ENCODE measurements at places on chromosomes 12 and 14.

DNA sequence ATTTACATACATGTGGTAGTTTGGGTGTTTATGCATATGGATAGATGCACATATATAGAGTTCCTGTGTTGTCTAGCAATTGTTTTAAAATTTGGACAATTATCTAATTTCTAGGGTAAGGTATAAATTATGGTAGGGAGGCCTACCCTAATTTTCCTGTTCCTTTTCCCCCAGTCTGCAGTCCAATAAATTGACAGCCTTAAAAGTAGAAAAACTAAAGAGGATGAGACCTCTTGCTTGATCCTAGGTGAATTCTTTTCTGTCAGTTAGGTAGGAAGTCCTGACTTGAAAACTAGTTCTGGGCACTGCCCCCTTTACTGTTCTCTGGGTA is 2.1 kb upstream of the CDKN1B start:
- DNase-seq, result no peak

- DNase-seq, result no peak
These were observed 29.7 kb downstream of the ATF7IP start for GRCh38 chr12:14395074-14395778.

DNA sequence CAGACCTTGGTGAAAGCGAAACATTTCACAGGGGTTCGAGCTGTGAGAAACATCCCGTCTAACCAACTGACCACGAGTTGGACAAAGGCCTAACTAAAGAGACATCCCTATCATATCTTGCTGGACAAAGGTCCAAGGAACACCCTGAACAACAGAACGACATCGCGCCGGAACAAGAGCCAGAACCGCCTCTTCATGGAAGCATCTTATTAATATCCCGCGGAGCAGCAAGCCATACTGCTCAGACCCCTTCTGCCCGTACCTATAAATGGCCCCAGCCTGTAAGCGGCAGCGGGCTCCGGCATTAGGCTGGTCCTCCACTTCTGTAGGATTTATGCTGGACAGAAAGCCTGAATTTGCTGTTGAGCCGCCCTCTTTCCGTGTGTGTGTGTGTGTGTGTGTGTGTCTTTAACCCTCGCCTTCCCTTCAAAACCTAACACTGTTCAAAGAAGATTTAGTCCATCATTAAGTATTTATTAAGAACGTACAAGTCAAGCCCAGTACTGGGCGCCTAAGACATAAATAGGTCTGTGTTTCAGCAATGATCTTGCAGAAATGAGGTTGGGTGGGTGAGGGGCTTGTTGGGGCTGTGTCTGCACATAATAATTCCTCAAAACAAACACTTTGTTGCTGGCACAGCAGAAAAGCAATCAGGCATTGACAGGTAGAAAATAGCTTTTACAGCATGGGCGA is 1.9 kb downstream of the SLC6A15 start:
- DNase-seq, result no peak

DNA sequence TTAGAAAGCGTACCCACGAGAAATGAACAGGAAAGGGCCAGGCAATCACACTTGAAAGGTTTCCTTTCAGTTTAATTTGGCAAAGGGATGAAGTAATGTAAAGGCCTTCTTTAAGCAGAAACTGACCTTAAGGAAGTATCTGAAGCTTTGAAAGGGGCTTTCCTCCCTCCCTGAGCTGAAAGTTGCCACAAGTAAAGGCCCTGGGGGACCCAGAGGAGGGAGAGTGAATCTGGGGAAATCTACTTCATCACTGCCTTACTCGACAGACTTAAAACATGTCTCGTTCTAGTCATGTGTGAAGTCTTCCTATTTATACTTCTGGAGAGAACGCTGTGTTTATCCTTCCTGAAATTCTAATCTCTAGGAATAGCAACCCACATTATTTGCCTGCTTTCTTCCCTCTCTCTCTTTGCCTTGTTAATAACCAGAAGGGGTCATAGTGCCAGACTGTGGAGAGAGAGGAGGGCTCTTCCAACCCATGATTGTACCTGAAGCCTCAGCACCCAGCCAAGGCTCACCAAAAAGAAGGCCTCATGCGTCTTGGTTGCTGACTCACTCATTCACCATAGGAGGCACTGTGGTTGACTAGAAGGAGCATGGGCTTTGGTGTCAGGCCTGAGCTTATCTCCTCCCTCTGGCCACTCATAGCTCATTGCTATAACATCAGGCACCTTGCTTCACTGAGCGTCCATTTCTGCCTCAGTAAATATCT is 10.2 kb upstream of the GPX2 start:
- DNase-seq, result no peak

GRCh38 chr12:100942984-100943749 is 148.6 kb downstream of the ANO4 start:
- no peak for DNase-seq

DNA sequence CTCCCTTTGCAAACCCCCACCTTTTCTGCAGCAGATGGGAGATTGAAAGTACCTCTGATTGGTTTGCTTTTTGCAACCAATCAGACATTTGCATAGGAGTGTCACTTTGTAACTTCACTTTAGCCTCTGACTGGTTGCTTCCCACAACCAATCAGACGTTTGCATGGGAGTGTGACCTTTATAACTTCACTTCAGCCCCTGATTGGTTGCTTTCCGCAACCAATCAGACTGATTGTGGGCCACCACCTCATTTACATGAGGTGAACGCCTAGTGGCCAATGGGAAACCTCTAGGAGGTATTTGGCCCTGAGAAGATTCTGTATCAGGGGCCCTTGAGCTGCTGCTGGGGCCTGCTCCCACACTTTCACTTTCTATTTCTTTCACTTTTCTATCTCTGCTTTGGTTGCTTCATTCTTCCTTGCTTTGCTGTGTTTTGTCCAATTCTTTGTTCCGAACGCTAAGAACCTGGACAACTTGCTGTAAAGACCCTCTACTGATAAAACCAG is 106.0 kb upstream of the PRICKLE1 start:
- DNase-seq, result no peak

- no peak for DNase-seq
These were observed 16.3 kb downstream of the SCARB1 start for GRCh38 chr12:124847113-124848074.

Data from activated T-cell treated with anti-CD3 and anti-CD28 coated beads, Interleukin-2, amount 50 U/mL, for 24 hours (primary cell).